Activated T-cell treated with anti-CD3 and anti-CD28 coated beads, Interleukin-2, amount 50 U/mL, for 1 hour (primary cell): ENCODE measurements at places on chromosomes 12 and 14.

DNA sequence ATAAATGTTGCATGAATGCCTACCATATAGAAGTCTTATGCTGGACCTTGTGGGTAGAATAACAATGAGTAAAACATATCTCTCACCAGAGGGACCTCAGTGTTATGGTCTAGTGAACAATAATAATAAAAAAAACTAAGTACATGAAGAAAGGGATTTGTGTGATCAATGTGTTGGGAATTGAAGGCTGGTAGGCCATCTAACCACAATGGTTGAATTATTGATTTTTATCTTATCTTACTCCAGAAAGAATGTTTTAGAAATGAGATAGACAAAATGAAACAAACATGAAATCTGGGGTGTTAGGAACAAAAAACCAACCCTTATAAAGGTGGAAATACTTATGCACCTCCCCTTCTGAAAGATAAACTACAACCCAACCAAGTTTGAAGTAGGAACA is 243.9 kb upstream of the LRIG3 start:
- DNase-seq: no peak

DNA sequence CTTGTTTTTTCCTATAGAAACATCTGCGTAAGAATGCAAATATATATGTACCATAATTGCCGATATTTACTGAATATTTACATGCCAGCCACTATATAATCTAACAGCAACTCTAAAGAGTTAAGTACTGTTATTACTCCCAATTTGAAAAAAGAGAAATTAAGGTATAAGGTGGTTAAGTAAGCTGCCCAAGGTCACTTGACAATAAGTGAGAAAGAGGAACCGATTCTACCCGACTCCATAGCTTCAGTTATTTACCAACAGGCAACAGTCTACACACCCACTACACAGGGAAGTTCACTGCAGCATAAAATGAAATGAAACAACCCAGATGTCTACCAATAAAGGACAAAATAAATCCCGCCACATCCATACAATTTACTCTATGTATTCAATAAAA is 1.1 kb downstream of the MIS18BP1 start:
- no peak for DNase-seq

GRCh38 chr12:73110816-73111215 is 838.6 kb downstream of the TRHDE start:
- no peak for DNase-seq

DNA sequence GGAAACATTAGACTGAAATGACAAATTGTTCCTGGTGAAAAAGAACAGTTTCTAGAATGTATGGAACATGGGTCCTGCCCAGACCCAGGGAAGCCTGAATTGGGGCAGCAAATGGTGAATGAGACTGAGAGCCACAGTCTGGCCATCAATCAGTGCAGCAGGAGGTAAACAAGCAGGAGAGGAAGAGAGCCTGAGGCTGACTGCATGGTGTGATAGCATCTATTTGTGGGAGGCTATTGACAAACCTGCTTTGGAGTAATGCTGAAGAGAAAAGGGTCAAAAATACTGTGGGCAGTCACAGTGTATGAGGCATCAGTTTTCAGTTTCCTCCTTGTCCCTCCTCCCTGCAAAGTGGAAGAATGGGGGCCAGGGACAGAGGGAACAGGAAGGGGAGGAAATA is 136.8 kb downstream of the ANKS1B start:
- no peak for DNase-seq

DNA sequence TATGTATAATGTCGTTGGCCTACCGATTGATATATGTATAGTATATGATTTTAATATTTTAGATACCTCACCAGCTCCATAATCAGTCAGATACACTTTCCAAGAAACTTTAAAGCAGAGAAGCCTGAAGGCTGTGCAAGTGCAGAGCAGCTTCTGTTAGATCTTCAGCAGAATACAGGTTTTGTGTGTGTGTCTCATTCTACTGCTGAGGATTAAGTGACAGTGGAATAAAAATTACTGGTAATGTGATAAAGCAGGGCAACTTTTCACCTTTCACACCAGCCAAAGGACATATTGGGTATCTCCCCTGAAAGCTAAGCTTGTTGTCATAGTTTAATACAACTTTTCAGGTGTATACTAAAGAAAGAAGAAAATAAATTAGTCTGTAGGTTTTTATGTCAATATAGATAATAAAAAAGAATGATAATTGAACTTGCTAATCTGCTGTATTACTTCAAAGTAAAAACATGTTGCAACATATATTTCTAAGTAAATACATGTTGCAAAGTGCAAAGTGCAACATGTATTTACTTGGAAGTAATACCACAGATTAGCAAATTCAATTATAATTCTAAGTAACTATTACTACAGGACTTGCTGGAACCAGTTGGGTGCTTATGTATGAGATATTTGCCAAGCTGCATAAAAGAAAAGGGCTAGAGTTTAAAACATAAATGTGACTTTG is 128.3 kb downstream of the SLC16A7 start:
- no peak for DNase-seq

DNA sequence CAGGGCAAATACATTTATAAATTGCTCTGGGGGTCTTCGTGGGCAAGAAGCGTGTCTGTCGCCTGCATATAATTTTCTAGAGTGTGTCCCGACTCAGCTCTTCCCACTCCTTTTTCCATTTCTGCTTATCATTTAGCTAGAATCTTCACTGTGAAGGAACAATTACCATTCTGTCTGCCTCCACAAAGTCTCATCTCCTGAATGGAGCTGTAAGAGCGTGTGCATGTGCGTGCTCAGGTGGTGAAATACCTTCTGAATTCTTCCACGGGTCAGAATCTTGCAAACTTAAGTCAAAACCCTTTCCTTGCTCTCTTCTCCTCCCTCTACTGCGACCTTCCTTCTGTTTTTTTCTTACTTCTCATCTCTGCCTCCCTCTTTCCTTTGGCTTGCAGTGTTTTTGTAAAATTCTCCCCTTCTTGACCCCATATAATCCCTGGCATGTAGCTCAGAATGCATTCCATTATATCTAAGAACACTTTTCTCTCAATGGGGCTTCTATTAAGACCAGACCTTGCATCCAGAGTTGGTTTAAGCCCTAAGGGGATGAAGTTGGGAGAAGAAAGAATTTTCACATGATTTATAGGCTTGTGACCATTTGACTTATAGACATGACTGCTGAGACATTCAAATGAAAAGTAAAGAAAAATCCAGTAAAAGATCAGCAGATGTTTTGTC is 25.0 kb upstream of the GSG1 start:
- DNase-seq: no peak

- no peak for DNase-seq
Observed at GRCh38 chr12:39617887-39618286, 1.7 kb downstream of the ABCD2 start.

- no peak for DNase-seq
Observed at GRCh38 chr12:112988224-112988623, 9.9 kb downstream of the OAS2 start.

GRCh38 chr12:84016956-84017355 is 895.6 kb downstream of the SLC6A15 start:
- no peak for DNase-seq

DNA sequence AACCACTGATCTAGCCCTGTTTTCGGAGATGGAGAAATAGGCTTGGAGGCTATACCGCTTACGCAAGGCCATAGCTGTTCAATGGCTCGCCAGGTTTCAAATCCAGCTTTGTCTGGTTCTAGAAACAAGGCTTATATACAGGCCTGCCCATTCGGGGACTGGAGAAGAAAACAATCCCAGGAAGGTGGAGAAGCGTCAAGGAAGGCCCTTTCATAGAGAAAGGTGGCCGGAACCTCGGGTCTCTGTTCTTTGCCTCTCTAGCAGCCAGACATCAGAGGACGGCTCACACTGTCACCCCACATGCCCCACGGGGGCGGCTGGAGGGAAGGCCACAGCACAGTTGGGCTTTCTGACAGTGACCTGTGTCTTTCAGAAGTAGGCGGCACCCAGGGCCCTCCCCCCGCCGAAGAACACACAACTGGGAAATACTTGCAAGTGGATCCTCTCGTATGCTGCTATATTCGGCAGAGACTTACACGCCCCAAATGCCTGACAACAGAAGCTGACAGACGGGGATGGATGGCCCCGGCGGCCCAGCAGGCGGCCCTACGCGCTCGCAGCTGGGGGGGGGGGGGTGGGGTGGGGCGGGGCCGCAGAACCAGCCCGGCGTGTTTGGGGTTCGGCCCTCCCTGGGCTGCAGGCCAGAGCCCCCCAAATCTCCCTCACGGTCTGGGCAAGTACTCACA is 4.5 kb upstream of the SETD1B start:
- peak; percentile 70 for DNase-seq

DNA sequence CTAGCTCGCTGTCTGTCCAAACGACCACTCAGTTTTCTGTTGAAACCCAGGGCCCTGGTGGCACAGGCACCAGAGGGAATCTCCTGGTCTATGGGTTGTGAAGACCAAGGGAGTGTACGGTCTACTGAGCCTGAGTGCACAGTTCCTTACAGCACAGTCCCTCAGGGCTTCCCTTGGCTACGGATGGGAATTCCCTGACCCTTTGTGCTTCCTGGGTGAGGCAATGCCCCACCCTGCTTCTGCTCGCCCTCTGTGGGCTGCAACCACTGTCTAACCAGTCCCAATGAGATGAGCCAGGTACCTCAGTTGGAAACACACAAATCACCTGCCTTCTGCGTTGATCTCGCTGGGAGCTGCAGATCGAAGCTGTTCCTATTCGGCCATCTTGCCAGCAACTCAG is 22.6 kb downstream of the GPHN start:
- no peak for DNase-seq

GRCh38 chr12:132622437-132623071 is 4.0 kb downstream of the P2RX2 start:
- DNase-seq: no peak

DNA sequence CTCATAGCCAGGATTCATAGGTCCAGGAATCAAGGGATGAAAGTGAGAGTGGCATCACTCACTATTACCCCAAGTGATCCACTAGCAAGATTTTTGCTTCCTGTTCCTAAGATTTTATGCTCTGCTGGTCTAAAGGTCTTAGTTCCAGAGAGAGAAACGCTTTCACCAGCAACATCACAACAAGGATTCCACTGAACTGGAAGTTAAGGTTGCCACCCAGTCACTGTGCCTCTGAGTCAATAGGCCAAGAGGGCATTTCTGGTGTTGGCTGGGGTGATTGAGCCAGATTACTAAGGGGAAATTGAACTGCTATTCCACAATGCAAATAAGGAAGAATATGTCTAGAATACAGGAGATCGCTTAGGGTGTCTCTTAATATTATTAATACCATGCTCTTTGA is 142.5 kb upstream of the ARID2 start:
- DNase-seq: no peak

- no peak for DNase-seq
Observed at GRCh38 chr12:96878704-96879103, 28.4 kb upstream of the NEDD1 start.

GRCh38 chr12:122887819-122888212 is 8.1 kb downstream of the VPS37B start:
- no peak for DNase-seq

GRCh38 chr14:103007555-103007954 is 49.8 kb downstream of the CDC42BPB start:
- no peak for DNase-seq

GRCh38 chr12:64791036-64791435 is 31.8 kb upstream of the GNS start:
- no peak for DNase-seq

- no peak for DNase-seq
Observed at GRCh38 chr12:69519871-69520270, 49.7 kb downstream of the FRS2 start.

GRCh38 chr12:122024132-122024785 is 2.6 kb downstream of the BCL7A start:
- DNase-seq: no peak
